ENCODE measurements at places on chromosomes 7 and 10. TPM values are rescaled to one million over a fixed set of nuclear protein-coding genes. Genes with fewer than 3 reads are reported as not detected.

RNF32 gene
- total RNA-seq = 1.2 TPM

KCND2 gene
- total RNA-seq = not detected

MRLN gene
- total RNA-seq = not detected

STK31 gene
- 0.49 TPM for total RNA-seq

PRKAG2 gene
- total RNA-seq = 34.8 TPM

MOGAT3 gene
- not detected for total RNA-seq

RBAK gene
- total RNA-seq = 5.6 TPM

AZGP1 gene
- total RNA-seq = not detected

ZNHIT1 gene
- 107 TPM for total RNA-seq

SPDYE11 gene
- not detected for total RNA-seq

CALHM3 gene
- 0.60 TPM for total RNA-seq

TRIM50 gene
- total RNA-seq = not detected

CASD1 gene
- 12.2 TPM for total RNA-seq

ZNF488 gene
- total RNA-seq = 13.3 TPM

OR2A42 gene
- total RNA-seq = not detected

AUTS2 gene
- 3.0 TPM for total RNA-seq

MPP7 gene
- 0.07 TPM for total RNA-seq

TEX36 gene
- total RNA-seq = not detected

RBM20 gene
- total RNA-seq = 1.3 TPM

EGR2 gene
- total RNA-seq = 0.43 TPM

PTPN12 gene
- 48.6 TPM for total RNA-seq

RELN gene
- total RNA-seq = 0.01 TPM

NUTM2B gene
- 0.33 TPM for total RNA-seq

NXPH1 gene
- not detected for total RNA-seq

SYT15 gene
- total RNA-seq = 2.7 TPM

ANKRD61 gene
- total RNA-seq = 0.75 TPM

CNTNAP2 gene
- not detected for total RNA-seq

TAS2R41 gene
- not detected for total RNA-seq

HTRA1 gene
- total RNA-seq = 57.5 TPM

CPVL gene
- 0.34 TPM for total RNA-seq

CCL26 gene
- 8.8 TPM for total RNA-seq

GBX1 gene
- not detected for total RNA-seq

CACNB2 gene
- not detected for total RNA-seq

CPA2 gene
- 0.09 TPM for total RNA-seq

CREB5 gene
- total RNA-seq = 2.4 TPM

SMNDC1 gene
- total RNA-seq = 54.0 TPM

OR6V1 gene
- not detected for total RNA-seq

COMMD3 gene
- 52.5 TPM for total RNA-seq

ZFYVE27 gene
- total RNA-seq = 27.1 TPM

CCDC172 gene
- total RNA-seq = not detected

FAM25G gene
- not detected for total RNA-seq
